SJCRH30 (cell line): ENCODE measurements at places on chromosomes 4 and X. TPM values are rescaled to one million over a fixed set of nuclear protein-coding genes. Genes with fewer than 3 reads are reported as not detected.
A peak's percentile ranks its signal among the peaks of the same experiment; 100 is the strongest.

GRCh38 chr4:11069083-11069482 is 359.6 kb downstream of the HS3ST1 start:
- H3K4me3 ChIP-seq, result no peak overlapping the region
- H3K27me3 ChIP-seq, result no peaks in the 10 kb centered on the region
- no peak for DNase-seq
- no peaks in the 10 kb centered on the region for H3K36me3 ChIP-seq
- H3K4me1 ChIP-seq, result no peaks in the 10 kb centered on the region
- H3K27ac ChIP-seq, result no peak overlapping the region

- peaks cover 70% of the 10 kb centered on the region for H3K4me1 ChIP-seq
- no peaks in the 10 kb centered on the region for H3K27me3 ChIP-seq
- H3K27ac ChIP-seq, result peak overlapping the region; percentile 89
- H3K4me3 ChIP-seq, result no peak overlapping the region
- no peaks in the 10 kb centered on the region for H3K36me3 ChIP-seq
Observed at GRCh38 chr4:138669479-138670315, 345.9 kb upstream of the NOCT start.

DNA sequence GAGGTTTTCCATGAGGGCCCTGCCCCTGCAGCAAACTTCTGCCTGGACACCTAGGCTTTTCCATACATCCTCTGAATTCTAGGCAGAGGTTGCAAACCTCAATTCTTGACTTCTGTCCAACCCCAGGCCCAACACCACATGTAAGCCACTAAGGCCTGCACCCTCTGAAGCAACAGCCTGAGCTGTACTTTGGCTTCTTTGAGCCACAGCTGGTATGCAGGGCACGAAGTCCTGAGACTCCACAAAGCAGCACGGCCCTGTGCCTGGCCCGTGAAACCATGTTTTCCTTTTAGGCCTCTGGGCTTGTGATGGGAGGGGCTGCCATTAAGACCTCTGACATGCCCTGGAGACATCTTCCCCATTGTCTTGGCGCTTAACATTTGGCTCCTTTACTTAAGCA is 728.4 kb upstream of the FTHL17 start:
- DNase-seq, result no peak
- H3K4me3 ChIP-seq, result no peak overlapping the region
- no peaks in the 10 kb centered on the region for H3K36me3 ChIP-seq
- no peak overlapping the region for H3K27ac ChIP-seq
- H3K4me1 ChIP-seq, result no peaks in the 10 kb centered on the region

GRCh38 chrX:40040686-40041461 is 56.9 kb downstream of the BCOR start:
- no peak overlapping the region for H3K4me3 ChIP-seq
- H3K27me3 ChIP-seq, result no peaks in the 10 kb centered on the region
- no peak overlapping the region for H3K27ac ChIP-seq
- no peaks in the 10 kb centered on the region for H3K36me3 ChIP-seq
- H3K4me1 ChIP-seq, result no peaks in the 10 kb centered on the region

GRCh38 chr4:120830204-120830603 is 92.3 kb downstream of the PRDM5 start:
- H3K27me3 ChIP-seq, result no peaks in the 10 kb centered on the region
- no peak overlapping the region for H3K4me3 ChIP-seq
- no peak overlapping the region; the same call in 1 of the 2 replicates for H3K27ac ChIP-seq
- peak; percentile 7 for DNase-seq

- no peak overlapping the region for H3K4me3 ChIP-seq
- no peaks in the 10 kb centered on the region for H3K36me3 ChIP-seq
- no peak overlapping the region for H3K27ac ChIP-seq
- no peaks in the 10 kb centered on the region for H3K4me1 ChIP-seq
- no peak for DNase-seq
Observed at GRCh38 chr4:106104276-106104675, 209.0 kb downstream of the NPNT start.

GRCh38 chr4:189420572-189420971 is 520.1 kb upstream of the FRG1 start:
- no peaks in the 10 kb centered on the region for H3K4me1 ChIP-seq
- no peaks in the 10 kb centered on the region for H3K27me3 ChIP-seq
- H3K27ac ChIP-seq, result no peak overlapping the region
- no peak for DNase-seq

The C1QTNF7 gene
- total RNA-seq, result not detected in 2 replicates

The LRIT3 gene
- total RNA-seq, result 0.03 and 0.20 TPM in 2 replicates

The MEPE gene
- not detected in 2 replicates for total RNA-seq
